ENCODE measurements at places on chromosomes 2 and 18.

GRCh38 chr2:22329211-22330154 is 1055.5 kb upstream of the KLHL29 start:
- no peak for DNase-seq

- DNase-seq: no peak
Measured at GRCh38 chr2:158649846-158650245, 145.3 kb upstream of the DAPL1 start.

- no peak for DNase-seq
Measured at GRCh38 chr18:76546088-76546435, 51.0 kb upstream of the ZNF516 start.

DNA sequence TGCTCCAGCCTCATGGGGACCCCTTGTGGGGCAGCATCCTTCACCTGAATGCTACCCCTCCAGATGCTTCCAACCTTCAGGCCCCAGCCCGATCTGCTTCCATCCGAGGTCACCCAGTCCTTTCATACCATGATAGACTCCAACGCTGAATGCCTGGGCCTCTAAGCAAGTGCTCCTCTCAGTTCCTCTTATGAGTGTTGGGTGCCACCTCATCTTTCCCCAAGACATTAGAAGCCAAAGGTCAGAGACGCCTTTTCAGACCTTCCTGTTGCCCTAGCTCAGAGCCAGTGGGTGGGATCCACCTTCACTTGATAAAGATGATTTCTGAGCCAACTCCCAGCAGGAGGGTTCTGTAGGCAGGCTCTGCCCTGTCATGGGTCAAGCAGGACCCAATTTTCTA is 174.5 kb upstream of the MGAT5 start:
- no peak for DNase-seq

DNA sequence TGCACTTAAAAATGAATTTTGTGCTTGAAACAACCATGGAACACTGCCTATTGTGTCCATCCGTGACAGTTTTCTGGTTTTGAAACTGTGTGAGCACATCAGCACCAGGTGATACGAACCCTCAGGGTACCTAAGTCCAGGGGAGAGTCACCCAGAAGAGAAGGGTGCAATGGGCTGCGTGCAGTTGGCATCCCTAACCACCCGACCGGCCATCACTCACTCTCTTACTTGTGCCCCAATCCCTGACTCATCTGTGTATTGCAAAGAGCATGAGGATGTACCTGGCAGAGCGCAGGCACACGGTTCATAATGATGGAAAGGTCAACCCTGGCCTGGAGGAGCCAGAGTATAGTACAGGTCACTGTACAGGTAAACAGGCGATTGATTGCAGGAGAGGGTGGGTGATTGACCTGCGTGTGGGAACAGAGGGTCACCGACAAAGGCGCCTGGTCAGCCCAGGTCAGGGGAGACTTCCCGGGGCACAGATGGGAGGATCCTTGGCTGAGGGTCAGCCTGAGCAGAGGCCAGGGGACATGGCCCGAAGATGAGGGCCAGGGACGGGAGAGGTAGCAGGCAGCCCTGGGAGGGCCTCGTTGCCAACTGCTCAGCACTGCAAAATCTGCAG is 160.3 kb downstream of the SEPTIN10 start:
- DNase-seq: no peak

DNA sequence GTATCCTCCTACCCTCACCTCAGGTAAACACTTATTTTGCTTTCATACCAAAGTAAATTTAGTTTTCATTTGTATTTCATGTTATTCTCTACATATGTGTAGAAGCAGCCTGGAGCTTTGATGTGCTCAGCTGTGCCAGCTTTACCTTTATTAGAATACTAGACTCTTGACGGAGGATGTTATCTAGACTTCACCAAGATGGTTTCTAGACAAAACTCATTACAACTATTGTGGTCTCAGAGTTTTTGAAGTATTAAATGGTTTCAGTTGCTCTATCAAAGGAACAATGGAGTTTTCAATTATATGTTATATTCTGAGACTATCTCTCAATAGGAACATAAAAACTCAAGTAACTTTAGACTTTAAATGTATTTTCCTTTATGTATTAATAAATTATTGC is 5.0 kb upstream of the IL18RAP start:
- DNase-seq: no peak

DNA sequence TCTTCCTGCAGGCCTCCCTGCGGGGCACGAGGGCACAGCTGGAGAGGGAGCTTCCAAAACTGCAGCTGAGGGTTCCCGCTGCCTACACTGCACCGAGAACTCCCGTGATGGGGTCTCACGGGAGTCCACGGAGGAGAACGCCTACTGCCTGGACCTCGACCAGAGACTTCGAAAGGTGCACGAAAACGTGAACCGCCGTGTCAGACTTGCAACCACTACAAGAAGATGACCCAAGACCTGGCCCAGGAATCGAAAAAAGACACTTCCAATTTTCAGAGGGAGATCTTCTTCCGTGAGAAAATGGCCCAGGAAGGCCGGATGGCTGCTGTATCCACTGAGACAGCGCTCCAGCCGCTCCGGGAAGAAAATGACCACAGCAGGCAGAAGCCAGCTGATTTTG is 52.9 kb upstream of the TXNDC2 start:
- DNase-seq: no peak

- no peak for DNase-seq
Measured at GRCh38 chr2:161090411-161090810, 69.8 kb upstream of the TANK start.

DNA sequence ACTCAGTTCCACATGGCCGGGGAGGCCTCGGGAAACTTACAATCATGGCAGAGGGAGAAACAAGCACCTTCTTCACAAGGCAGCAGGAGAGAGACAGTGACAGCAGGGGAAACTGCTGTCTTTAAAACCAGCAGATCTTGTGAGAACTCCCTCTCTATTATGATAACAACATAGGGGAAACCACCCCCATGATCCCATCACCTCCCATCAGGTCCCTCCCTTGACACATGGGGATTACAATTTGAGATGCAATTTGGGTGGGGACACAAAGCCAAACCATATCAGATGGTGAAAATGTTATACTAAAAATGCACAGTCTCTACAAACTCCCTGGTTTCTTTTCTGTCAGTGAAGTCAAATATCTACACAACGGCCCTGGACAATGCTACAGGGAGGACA is 9.2 kb downstream of the TMEM18 start:
- DNase-seq: no peak

DNA sequence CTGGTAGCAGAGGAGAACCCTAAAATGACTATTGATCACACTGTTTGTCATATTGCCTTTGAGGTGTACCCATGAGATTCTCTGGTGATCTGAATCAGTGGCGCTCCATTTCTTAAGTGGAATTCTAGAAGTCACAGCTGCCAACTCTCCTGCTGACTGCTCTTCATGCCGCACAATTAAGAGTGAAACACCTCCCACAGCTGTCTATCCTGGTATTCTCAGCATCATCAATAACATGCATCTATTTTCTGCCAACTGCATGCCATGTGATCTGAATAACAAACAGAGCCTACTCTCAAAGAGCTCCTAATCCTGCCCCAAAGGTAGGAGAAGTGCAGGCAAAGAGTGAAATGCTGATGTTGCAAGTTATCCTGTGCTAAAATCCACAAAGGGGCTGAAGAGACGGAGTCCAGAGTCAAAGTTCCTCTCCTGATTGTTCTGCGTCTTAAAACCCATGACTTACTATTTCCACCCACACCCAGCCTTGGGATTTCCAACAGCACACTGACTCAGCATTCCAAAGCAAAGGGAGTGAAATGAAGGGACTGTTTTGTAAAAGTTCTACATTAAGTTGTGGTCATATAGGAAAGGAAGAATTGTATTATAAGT is 13.7 kb upstream of the DAPL1 start:
- DNase-seq: peak; percentile 36

DNA sequence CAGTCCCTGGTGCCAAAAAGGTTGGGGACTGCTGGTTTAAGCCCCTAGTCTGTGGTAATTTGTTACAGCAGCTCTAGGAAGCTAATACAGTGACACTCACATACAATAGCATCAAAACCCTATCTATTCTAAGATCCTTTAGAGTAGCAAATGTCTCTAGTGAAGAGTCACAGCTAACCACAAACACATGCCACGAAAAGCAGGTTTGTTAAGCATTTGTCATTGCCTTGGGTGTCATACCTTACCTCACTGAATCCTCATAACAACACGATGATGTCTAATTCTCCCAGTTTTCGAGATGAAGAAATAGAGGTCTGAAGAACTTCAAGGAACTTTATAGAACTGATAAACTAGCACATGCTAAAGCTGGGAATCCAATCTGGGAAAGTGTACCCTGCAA is 29.6 kb upstream of the RNF152 start:
- DNase-seq: no peak

GRCh38 chr2:380221-380620 is 92.3 kb upstream of the ALKAL2 start:
- no peak for DNase-seq

DNA sequence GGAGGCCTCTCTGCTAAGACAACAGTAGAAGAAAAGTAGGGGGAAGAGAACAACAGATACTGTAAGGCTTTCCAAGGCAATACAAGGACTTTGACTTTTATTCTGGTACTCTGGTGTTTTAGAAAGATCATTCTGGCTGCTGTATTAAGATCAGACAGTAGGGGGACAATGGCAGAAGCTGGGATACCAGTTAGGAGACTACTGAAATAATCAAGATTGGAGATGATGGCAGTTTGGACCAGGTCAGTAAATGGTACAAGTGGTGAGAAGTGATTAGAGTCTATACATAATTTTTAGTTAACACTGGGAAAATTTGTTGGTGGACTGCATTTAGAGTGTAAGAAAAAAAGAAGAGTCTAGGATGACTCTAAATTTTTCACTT is 139.7 kb downstream of the ROCK1 start:
- peak; percentile 52 for DNase-seq

GRCh38 chr2:28855193-28855592 is 14.9 kb downstream of the TRMT61B start:
- no peak for DNase-seq

- peak; percentile 21 for DNase-seq
Measured at GRCh38 chr18:23228102-23229061, 93.1 kb downstream of the CABLES1 start.

DNA sequence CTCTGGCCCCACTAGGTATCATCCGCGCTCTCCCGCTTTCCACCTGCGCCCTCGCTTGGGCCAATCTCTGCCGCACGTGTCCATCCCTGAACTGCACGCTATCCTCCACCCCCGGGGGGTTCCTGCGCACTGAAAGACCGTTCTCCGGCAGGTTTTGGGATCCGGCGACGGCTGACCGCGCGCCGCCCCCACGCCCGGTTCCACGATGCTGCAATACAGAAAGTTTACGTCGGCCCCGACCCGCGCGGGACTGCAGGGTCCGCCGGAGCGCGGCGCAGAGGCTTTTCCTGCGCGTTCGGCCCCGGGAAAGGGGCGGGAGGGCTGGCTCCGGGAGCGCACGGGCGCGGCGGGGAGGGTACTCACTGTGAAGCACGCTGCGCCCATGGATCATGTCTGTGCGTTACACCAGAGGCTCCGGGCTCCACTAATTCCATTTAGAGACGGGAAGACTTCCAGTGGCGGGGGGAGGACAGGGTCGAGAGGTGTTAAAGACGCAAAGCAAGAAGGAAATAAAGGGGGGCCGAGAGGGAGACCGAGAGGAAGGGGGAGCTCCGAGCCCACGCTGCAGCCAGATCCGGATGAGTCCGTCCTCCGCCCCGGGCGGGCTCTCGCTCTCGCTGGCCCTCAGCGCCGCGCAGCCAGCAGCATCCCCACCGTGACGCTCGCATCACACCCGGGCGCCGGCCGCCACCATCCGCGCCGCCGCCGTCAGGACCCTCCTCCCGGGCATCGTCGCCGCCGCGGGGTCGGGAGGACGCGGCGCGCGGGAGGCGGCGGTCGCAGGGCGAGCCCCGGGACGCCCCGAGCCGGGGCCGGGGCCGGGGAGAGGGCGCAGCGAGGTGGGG is 664 bp downstream of the NETO1 start:
- DNase-seq: peak; percentile 59

GRCh38 chr2:134144081-134144596 is 109.7 kb upstream of the MGAT5 start:
- peak; percentile 81 for DNase-seq

DNA sequence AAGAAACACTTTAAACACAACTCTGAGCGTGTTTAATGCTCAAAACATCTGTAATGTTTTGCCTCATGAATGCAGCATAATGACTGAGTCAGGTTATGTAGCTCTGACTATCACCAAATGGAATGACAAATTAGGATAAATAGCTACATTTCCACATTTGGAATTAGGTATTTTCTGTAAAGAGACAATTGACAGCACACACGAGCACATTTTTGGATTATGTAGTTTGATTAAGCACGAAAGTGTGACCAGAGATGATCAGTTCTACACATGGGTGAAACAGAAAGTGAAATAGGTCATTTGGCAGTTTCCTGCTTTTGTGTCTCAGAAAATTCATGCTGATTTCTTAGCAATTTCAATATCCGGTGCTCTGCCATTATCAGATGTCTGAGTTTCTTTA is 29.0 kb downstream of the LPIN1 start:
- DNase-seq: no peak

- peak; percentile 49 for DNase-seq
Measured at GRCh38 chr2:231124838-231125568, at the start of gene HTR2B. Gene HTR2B, minus strand, starts transcription at chr2:231125042. Its CDS starts 1,278 bp downstream, at chr2:231123764.

DNA sequence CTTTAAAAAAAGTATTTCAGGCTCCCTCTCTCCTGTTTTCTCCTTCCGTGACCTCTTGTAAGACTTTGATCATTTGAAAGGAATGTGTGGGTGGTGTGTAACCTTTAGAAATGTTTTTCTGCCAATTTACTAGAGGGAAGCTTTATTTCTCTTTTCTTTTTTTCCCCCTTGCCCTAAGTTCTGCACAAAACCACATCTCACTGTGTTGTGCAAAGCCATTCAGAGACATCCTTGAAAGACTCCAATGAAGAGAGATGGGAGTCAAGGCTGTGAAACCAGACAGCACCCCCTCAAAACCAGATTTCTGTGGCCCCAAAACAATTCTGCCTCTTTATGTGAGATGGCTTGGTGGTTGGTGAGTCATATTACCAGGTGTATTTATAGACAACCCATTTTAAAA is 184.6 kb upstream of the ERBB4 start:
- no peak for DNase-seq

DNA sequence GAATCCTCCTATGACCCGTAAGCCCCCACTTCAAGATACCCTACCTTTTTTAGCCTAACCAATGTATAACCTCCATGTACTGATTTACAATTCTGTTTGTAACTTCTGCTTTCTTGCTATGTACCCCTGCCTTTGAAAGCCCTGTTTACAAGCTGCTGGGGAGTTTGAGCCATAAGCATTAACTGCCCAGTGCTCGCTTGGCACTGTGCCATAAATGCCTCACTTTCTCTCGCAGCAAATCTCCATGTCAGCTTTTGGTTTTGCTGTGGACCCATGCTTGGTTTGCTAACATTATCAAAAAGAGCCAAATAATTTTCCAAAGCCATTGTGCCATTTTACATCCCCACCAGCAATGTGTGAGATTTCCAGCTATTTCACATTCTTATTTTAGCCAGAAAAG is 51.8 kb downstream of the TEX51 start:
- DNase-seq: no peak

- DNase-seq: no peak
Measured at GRCh38 chr2:126976721-126977328, 78.1 kb downstream of the TEX51 start.
